ENCODE measurements at places on chromosomes 7 and 10.

GRCh38 chr7:146764458-146764857 is 647.9 kb downstream of the CNTNAP2 start:
- no peak for DNase-seq

- no peak for DNase-seq
Observed at GRCh38 chr10:85235258-85235657, 906.9 kb downstream of the CCSER2 start.

GRCh38 chr7:131570401-131570800 is 14.0 kb upstream of the PODXL start:
- DNase-seq = no peak

- no peak for DNase-seq
Observed at GRCh38 chr10:25117757-25118156, 57.0 kb upstream of the GPR158 start.

DNA sequence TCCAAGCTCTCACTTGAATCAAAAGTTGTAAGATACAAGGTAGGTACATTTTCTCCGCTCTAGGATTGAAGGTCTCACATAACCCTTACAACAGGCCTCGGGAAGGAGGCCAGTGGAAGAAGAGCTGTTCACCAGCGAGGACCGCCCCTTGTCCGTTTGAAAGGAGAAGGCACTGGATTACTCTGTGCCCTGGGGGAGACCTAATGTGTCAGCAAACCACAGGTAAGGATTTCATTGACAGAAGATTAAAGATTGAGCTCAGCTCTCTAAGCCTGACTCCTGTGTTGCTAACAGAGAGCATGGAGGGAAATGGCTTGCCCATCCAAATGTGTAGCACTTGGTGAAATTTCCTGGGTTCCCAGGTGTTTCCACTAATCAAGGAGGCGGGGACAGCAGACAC is 81.2 kb downstream of the SLC16A9 start:
- DNase-seq = no peak

DNA sequence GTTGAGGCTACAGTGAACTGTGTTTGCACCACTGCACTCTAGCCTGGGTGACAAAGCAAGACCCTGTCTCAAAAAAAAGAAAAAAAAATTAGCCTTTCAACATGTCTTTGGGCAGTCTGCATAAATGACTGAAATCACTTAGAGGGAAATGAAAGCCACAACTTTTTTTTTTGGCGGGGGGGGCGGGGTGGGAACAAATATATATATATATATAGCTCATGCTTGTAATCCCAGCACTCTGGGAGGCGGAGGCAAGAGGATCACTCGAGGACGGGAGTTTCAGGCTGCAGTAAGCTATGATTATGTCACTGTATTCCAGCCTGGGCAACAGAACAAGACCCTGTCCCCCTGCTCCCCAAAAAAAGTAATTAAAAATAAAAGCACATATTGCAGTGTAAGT is 23.4 kb upstream of the MICU1 start:
- no peak for DNase-seq

- DNase-seq = no peak
Observed at GRCh38 chr10:132841615-132841975, 55.6 kb upstream of the NKX6-2 start.

DNA sequence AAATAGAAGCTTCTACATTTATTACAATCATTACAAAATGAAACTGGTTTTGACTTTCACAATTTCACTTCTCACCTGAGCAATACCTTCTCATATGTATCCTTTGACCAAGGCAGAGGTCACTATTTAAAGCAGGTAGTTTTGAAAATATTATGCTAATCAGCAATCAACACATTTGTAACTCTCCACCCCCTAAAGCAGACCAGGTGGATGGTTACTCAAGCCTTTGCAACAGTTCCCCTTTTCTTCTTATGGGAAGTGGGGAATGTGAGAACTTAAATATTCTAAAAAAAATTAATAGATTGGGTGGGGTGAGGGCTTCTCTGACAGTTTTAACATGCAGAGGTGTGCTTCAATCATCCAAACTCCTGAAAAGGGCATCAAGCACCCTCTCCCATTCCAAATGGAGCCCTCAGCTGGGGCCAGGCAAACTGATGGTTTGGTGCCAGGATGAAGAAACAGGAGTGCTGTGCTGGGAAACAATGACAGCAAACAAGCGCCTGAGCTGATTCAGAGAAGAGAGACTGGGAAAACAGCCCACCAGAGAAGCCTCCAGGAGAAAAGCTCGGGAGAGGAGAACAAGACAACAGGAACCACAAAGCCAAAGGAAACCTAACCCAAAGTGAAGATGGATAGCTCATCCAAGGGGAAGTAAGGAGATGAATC is 17.1 kb downstream of the RAPGEF5 start:
- no peak for DNase-seq

DNA sequence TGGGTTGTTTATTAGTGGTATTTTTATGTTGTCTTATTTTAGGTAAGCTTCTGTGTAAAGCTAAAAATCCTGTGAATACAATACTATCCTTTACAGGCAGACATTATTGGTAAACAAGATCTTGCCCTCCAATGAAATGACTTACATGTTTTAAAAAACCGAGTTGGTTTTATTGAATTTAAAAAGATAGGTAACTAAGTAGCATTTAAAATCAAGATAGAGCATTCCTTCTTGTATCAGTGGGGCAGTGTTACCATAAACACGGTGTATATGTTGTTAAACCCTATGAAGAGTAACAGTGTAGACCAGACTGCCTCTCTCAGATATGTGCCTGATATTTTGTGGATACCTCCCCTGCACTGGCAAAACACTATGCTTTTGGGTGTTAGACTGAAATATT is 81.0 kb downstream of the SNX10 start:
- no peak for DNase-seq

- no peak for DNase-seq
Observed at GRCh38 chr10:22620140-22620857, 94.1 kb downstream of the PIP4K2A start.

DNA sequence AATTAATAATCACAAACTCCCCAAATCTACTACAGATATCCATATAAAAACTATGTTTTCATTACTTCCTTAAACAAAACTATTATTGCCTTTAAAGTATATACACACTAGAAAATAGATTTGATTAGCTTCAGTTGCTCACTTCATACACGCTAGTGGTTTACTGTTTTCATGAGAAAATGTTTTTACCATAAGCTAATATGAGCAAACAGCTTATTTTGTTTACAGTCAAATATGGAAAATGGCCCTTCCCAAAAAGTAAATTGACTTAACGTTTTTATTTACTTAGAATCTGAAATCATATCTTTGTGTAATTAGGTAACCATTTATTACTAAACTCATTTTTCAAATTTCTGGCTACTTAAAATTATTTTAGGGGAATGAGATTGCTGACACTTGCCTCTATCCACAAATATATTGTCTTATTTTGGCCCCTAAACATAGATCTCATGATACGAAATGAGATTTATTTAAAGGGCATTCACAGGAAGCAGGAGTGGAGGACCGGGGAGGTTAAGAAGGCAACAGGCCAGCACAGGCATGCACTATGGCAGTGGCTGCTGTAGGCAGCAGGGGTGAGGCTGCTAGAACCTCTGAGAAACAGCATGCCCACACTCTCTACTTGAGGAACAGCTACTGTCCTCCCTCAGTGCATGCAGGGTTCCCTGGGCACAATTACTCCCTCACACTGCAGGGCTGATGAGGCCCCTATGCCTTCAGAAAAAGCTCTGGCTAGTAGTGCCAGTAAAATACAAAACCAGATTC is 29.6 kb upstream of the SOSTDC1 start:
- no peak for DNase-seq

- no peak for DNase-seq
Observed at GRCh38 chr7:49775065-49775948, 1.9 kb downstream of the VWC2 start.

GRCh38 chr10:22454634-22455033 is 109.3 kb downstream of the SPAG6 start:
- DNase-seq = no peak

DNA sequence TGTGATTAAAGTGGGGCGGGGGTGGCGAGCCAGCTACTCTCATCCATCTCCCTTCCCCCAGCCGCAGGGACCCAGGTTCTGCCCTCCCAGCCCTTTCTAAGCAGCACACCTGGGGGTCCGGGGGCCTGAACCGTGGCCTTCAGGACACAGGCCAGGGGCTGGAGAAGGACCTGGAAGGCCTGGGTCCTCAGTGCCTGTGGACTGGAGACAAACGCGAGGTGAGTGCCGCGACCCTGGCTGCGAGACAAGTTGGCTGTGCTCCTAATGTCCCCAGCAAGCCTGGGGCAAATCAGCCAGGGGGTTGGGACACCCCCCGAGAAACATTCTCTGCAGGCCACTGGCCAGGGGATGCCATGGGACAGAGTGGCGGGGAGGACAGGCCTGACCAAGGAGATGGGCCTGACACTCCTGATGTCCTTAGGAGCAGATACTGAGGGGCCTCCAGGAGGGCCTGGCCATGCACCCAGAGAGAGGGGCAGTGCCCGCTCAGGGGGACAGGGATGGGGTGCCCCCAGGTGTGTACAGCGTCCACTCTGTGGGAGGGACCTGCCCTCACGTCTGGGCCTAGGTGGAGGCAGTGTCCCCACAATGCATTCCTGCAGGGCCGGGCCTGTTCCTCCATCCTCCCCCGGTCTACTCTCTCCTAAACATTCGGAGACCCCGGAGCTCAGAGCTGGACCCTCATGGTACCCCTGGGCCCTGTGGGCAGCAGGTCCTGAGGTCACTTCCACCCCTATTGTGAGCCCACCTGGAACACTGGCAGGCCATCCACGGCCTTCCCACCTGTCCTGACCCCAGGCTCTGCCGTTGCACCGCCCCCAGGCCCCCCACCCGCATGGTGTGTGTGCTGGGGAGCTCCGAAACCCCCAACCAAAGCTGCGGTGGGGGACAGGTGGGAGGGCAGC is 13.1 kb downstream of the BRAT1 start:
- no peak for DNase-seq

- DNase-seq = no peak
Observed at GRCh38 chr7:117163101-117163500, 159.8 kb downstream of the WNT2 start.

DNA sequence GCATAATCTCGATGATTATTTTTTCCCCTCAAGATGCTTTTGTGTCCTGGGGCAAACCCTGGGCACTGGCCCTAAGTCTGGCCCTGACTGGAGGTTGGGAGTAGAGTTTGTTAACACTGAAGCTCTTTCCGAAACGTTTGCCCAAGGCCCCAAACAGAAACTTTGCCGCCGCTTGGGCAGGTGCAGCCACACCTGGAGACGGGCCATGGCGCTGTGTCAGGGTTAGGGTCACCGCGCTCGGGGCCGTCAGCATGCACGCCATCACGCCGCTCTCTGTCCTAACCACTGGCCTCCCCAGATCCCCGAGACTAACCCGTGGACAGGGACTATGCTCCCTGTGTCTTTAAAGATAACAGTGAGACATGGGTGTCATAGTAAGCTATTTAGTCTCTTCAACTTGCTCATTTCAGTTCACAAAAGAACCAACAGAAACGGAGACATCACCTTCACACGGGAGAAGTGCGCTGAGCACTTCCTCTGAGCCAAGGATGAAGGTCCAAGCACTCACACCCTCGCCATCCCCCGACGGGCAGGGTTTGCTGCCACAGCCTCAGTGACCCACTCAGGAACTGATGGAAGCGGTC is 85.3 kb upstream of the DIP2C start:
- DNase-seq = no peak

DNA sequence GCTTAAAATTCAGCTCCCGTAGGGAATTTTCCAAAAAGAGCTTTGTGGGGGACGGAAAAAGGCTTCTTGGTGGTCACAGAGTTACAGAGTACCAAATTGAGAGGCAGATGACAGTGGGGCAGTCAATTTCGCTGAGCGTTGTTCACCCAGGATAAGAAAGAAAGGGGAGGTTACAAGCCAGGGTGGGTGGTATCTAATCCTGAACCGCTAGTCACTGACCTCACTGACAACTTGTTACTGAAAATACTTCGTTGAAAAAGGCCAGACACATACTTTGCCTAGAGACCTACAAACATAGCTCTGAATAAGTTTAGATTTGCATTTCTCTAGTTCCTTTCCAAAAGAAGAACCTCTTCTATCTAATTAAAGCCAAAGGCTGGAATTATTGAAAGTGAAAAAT is at the start of gene CTNNA3:
Gene CTNNA3 (minus strand): TSS at position 167 of the 400 bp plus-strand sequence.
- no peak for DNase-seq

- no peak for DNase-seq
Observed at GRCh38 chr10:71368643-71369042, 28.1 kb upstream of the CDH23 start.

DNA sequence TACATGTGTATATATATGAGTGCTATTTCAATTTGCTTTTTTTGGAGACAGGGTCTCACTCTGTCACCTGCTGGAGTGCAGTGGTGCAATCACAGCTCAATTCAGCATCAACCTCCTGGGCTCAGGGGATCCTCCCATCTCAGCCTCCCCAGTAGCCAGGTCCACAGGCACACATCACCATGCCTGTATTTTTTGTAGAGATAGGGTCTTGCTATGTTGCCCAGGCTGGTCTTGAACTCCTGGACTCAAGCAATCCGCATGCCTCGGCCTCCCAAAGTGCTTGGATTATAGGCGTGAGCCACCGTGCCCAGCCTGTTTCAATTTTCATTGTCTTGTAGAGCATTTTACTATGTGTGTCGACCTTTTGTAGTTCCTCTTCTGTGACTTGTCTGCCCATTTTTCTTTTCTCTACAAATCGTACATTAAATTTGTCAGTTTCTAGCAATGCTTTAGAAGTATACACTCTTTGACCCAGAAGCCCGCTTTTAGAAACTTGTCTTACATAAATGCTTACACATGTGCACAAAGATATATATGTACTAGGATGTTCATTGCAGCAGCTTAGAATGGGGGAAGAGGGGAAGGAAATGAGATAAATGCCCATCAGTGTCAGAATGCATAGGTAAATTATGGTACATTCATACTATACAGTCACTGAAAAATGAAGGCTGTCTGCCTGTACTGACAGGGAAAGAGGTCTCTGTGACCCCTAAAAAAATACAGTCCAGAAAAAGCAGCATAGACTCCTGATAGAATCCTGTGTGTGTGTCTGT is 12.2 kb upstream of the RFC2 start:
- no peak for DNase-seq

GRCh38 chr10:576130-576465 is 113.4 kb downstream of the DIP2C start:
- DNase-seq = no peak

- no peak for DNase-seq
Observed at GRCh38 chr7:47492716-47493325, 89.1 kb downstream of the TNS3 start.

DNA sequence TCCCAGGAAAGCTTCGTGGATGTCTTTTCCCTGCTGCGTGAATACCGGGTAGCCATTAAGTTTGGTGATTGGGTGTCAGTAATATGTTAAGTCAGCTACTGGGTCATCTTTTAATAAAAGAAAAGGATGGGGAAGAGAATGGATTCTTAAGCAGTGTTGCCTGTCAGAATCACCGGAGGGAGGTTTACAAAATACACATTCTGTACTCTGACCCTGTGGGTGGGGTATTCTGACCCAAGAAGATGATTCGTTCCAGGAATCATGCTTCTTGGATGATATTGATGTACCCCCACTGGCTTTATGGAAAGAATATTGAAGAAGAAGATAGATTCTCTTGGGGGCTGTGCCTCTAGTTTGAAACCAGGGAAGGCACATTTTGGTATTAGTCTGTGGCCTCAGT is 18.3 kb downstream of the SGPL1 start:
- no peak for DNase-seq

- DNase-seq = no peak
Observed at GRCh38 chr7:47092336-47092735, 489.6 kb downstream of the TNS3 start.

GRCh38 chr7:12578930-12579640 is 8.6 kb downstream of the SCIN start:
- no peak for DNase-seq

All from stimulated activated CD4-positive, alpha-beta T cell treated with anti-CD3 and anti-CD28 coated beads, Interleukin-1b, Interleukin-23, amount 100 ng/mL, for 4 hours (primary cell).